ENCODE measurements at places on chromosomes 1 and 21. TPM values are rescaled to one million over a fixed set of nuclear protein-coding genes. Genes with fewer than 3 reads are reported as not detected.

The LCE2A gene
- 6.8 TPM for polyA plus RNA-seq

The TDRD10 gene
- not detected for polyA plus RNA-seq

The PIP5K1A gene
- 31.3 TPM for polyA plus RNA-seq

The CERS2 gene
- 183 TPM for polyA plus RNA-seq

The RIPPLY3 gene
- 0.21 TPM for polyA plus RNA-seq

The CLIC6 gene
- polyA plus RNA-seq = 13.8 TPM

The ID3 gene
- 135 TPM for polyA plus RNA-seq

The WNT3A gene
- not detected for polyA plus RNA-seq

The CLDN8 gene
- polyA plus RNA-seq = not detected

The FGR gene
- polyA plus RNA-seq = 2.0 TPM

The SYDE2 gene
- 1.5 TPM for polyA plus RNA-seq

The TP73 gene
- polyA plus RNA-seq = not detected

The NPHS2 gene
- polyA plus RNA-seq = 0.06 TPM

The LY9 gene
- 1.0 TPM for polyA plus RNA-seq

The SMCP gene
- not detected for polyA plus RNA-seq

The OR14A2 gene
- polyA plus RNA-seq = not detected

The ADCY10 gene
- not detected for polyA plus RNA-seq

The MR1 gene
- 17.1 TPM for polyA plus RNA-seq

The RAD54L gene
- polyA plus RNA-seq = 5.7 TPM

The C1orf87 gene
- not detected for polyA plus RNA-seq
